Amygdala (tissue), 56 donors: ENCODE measurements at places on chromosomes 2 and 18.

DNA sequence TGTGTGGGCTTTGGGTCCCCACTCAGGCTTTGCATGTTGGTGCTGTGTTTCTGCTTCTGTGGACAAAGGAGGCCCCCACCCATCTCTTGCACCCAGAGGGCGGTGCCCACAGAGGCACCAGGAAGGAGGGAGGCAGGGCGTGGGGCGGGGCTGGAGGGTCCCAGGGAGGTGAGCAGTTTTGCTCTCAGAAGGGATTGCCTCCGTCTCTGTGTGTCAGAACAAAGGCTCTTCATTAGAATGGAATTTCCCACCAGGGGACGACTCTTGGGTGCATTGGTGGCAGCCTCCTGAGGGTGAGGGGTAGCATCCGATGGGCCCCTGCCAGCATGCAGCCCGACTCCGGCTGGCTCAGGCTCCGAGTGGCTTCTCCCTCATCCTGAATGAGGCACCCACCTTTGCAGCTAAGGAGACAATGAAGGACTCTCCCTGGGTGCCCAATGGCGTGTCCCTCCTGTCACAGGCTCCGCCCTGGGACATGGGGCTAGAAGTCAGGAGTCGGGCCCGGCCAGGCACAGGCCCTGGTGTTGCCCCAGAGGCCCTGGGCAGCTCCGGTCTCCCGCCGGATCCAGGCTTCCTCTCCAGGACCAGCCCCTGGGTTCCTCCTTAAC is 7.0 kb upstream of the ERFE start:
- DNase-seq: no peak

- DNase-seq: no peak
Measured at GRCh38 chr2:138115666-138116065, 151.4 kb downstream of the HNMT start.

- no peak for DNase-seq
Measured at GRCh38 chr18:2994603-2995432, 18.1 kb downstream of the LPIN2 start.

- DNase-seq: peak; percentile 50
Measured at GRCh38 chr2:20578895-20579825, 71.7 kb downstream of the HS1BP3 start.

- no peak for DNase-seq
Measured at GRCh38 chr2:8754106-8754776, 72.4 kb downstream of the ID2 start.

GRCh38 chr18:3453540-3454364 is 3.8 kb downstream of the TGIF1 start:
- no peak for DNase-seq

GRCh38 chr2:174026122-174026845 is 61.1 kb upstream of the SP3 start:
- no peak for DNase-seq

DNA sequence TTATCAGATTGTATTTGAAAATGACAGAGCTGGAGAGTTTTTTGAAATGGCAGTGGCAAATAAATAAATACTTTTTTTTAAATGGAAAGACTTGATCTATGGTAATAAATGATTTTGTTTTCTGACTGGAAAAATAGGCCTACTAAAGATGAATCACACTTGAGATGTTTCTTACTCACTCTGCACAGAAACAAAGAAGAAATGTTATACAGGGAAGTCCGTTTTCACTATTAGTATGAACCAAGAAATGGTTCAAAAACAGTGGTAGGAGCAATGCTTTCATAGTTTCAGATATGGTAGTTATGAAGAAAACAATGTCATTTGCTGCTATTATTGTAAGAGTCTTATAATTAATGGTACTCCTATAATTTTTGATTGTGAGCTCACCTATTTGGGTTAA is 30.9 kb downstream of the CD28 start:
- DNase-seq: no peak

DNA sequence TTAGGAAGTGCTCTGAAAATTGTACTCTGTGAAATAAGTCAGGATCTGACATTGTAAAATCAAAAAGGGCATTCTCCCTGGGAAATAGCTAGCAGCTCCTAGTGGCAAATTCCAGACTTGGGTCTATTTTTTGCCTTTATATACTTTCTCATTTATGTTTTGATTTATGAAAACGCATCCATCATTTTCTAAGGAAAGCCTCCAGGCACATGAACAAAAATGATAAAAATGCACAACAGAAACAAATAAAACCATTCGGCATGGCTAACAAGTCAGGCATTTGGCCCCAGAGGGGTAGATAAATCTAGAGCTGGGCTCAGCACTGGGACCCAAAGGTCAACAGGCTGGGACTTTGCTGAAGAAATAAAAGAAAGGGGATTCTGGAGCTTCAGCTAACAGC is 167.0 kb downstream of the BCL11A start:
- DNase-seq: no peak

- no peak for DNase-seq
Measured at GRCh38 chr18:68233018-68233417, 481.9 kb downstream of the TMX3 start.

DNA sequence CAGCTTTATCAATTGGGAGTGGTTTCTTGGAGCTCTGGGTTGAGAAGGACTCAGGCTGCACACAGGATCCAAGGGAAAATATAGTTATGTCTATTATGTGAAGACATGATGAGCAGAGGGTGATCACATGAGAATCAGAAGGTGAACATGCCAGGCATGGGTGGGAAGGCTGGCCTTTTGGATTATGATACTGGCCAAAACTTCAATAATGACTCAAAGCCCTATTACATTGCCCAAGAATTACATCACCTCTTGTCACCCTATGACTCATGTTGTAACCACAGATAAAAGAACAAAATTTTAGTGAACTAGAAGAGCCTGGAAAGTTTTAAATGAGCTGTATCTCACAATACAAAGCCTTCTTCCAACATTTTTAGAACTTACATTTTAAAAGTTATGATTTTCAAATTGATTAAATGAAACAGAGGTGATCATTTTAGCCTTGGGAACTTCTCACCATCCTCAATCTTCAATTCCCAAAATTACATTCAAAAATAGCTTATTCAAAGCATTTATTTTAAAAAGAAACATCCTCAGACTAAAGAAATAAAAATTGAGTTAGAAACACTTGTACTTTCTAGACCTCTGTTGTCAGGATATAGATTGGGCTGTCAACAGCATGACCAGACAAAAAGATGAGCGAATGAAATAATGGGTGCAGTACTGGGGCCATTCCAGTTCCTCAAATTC is 428.3 kb downstream of the MBD2 start:
- DNase-seq: no peak
